ENCODE measurements at places on chromosomes 12 and 14.

DNA sequence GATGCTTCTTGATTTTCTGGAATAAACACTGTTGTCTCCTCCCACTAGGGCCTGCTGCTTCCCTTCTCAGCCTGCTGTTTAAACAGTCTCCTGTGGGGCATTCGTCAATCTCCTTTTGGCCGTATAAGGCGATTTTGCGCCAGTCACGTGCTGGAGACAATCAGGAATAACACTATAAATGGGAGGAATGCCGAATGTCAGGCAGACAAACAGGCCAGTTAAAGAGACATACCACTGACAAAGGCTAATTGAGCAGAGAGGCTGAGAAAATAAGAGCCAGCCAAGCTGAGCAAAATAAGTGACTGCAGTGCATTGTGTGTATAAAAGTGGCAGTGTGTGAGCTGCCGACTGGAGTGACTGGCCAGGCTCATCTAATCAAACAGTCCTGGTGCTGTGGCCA lies 23.3 kb downstream of the DMAC2L start:
- DNase-seq, result peak; percentile 68

GRCh38 chr12:27119797-27120196 lies 37.4 kb upstream of the C12orf71 start:
- peak; percentile 17 for DNase-seq

- no peak for DNase-seq
Observed at GRCh38 chr14:91152499-91152898, 38.6 kb downstream of the DGLUCY start.

GRCh38 chr14:80973931-80974641 lies 18.7 kb downstream of the TSHR start:
- no peak for DNase-seq

- DNase-seq, result no peak
Observed at GRCh38 chr12:60684988-60685655, 1089.3 kb downstream of the SLC16A7 start.

DNA sequence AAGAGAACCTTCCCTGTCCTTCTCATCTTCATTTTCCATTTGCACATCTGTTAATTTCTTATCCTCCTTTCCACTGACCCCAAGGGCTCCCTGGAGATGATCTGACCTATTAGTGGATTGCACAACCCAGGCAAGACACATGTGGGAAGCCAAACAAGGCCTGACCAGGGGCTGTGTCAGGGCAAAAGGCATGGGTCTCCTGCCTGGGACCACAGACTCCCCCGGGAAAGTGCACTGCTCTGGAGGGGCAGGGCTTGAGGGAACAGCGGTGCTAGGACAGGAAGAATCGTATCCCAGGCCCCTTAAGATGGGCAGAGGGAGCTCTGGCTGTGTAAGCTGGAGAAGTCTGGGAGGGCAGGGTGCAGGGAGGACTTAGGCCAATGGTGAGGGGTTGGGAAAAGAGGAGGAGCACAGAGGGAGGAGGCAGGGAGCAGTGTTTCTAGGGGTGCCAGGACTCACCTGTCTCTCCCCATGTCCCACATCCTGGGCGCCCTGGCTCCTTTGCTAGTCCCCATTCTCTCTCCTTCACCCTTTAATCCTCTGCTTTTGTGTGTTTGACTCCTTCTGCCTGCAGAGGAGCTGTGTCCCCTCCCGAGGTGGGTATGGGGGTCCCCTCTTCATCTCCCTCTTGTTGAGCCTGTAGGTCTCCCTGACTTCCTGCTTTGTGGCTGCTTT lies 25.3 kb downstream of the PLEKHG3 start:
- no peak for DNase-seq

DNA sequence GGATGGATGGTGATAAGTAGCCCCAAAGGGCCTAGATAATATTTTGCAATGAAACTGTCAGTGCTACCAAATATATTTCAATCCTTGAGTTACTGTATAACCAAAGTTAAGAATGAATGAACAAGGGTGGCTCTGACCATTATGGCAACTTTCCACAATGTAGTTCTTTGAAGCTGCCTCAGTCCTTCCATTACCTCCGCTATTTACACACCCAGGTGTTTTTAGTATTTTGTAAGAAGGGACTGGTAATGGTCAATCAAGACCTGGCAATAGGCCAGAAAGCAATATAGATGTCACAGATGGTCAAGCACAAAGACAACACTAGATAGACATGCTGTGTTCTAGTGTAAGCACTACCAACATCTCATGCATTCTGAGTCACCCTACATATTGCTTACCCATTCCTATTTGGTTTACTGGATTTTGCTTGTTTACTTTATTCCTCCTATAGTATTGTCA lies 16.3 kb downstream of the DUSP16 start:
- DNase-seq, result no peak

DNA sequence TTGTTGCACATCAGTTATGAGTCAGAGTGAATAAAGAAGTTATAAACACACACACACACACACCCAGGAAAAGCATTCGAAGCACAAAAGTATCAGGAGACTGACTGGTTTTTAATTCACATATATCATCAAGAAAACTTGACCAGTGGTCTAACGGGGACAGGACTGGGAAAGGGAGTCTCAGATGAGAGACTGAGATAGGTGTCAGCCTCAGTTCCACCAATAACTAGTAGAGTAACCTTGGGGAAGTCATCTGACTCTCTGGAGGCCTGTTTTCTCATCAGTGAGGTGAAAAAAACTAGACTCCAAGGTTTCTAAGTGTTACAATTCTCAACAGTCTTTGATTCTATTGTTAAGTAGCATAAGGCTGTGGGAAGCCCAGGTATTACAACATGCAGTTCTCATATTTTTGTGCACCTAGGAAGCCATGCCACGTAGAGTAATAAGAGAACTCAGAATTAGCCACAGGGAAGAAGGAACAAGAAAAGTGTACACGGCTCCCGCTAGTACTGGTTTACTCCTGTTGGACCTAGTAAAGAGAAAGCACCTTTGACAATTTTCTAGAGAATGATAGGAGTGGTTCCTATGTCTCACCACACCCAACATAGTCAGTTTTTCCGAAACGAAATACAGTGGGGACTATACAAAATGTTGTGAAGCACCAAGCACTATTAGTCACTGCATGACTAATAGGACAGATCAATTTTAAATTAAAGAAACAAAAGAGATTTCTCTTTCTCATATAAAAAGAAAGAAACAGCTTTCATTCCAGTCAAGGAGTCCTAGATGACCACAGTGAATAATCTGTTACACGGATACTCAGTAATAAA lies 5.0 kb downstream of the PPTC7 start:
- no peak for DNase-seq

GRCh38 chr14:54722791-54723432 lies 156.0 kb downstream of the SAMD4A start:
- no peak for DNase-seq

DNA sequence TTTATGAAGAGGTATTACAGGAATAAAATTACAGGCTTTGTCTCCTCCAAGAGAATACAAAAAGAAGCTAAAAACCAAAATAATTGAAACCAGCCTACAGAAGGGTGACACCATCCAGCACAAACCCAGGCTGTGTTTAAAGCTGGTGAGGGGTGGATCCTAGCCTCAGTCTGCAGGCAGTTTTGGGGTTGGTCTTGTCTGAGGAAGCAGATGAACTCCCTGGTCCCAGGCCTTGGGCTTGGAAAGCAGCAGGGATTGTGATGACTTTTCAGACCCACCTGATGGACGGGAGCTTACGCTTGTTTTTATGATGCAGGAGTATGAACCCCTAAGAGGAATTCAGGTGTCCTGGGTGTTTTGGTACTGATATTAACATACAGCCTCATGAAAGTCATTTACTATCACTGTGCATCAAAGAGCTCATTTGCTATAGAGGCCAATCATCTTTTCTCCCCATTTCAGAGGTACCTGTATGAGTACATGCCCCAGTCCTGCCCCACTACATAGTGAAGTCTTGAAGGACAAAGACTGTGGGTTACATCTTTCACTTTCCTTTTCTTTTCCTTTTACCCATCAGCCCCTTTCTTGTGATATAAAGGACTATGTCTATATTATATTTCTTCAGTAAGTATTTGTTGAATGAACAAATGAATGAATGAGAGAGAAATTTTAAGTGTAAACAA lies 18.1 kb downstream of the PRICKLE1 start:
- no peak for DNase-seq

- DNase-seq, result no peak
Observed at GRCh38 chr12:27462151-27462694, 15.7 kb downstream of the SMCO2 start.

- no peak for DNase-seq
Observed at GRCh38 chr12:76455582-76456345, 103.8 kb downstream of the OSBPL8 start.

DNA sequence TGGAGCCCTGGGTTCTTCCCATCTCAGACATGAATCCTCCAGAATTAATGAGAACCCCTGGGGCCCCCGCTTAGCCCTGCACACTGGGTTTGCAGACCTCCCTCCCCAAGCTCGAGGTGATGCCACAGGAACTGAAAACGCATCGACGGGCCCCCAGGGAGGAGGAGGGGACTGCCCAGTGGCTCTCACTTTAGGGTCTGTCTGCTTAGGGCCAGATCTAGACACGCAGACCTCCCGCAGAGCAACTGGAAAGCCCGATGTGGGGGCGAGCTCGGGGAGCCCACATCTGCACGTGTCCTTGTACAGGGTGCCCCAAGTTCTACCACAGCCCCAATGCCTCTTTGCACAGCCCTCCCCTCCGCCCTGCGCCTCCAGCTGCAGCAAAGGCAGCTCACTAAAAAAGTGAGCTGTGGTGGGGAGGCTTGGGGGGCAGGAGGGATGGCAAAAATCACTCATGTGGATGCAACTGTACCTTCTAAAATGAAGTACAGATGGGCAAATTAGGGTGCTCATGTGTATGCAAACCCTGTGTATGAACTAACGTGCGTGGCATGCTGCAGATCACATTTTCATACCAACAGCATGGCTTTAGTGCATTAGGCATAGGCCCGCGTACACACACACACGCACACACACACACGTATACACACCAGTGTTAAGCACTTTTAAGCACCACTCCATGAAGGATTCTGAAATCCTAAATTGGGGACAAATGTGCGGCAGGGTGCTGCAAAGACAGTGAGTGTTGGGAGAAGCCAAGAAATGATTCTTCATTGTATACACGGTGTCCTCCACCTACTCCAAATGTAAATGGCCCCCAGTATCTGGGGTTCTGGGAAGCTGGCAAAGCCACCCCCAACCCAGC lies 99.9 kb upstream of the MAP1LC3B2 start:
- no peak for DNase-seq

GRCh38 chr14:63852271-63852816 lies 460 bp upstream of the SYNE2 start:
- no peak for DNase-seq

DNA sequence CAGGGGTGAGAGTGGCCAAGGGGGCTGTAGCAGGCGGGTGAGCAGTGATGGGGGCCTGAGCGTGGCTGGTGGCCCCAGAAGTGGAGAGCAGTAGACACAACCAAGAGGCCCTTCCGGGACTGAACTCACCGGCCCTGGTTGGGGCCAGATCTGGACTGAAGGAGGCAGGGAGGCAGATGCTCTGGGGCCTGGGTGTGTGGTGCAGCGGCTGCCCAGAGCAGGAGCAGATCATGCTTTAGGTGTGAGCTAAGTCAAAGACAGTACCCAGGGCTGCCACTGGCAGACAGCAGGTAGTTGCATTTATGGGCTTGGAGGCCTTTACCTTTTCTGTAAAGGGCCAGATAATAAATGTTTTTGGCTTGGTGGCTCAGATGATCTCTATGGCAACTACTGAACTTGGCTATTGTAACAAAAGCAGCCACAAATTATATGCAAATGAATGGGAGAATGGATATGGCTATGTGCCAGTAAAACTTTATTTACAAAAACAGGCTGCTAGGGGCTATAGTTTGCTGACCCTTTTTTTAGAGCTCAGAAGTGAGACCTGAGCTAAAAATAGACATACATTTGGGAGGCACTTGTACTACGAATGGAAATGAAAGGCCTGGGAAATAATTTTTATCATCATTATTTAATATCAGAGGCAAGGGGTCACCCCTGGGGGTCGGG lies 25.6 kb downstream of the SETD1B start:
- DNase-seq, result no peak

DNA sequence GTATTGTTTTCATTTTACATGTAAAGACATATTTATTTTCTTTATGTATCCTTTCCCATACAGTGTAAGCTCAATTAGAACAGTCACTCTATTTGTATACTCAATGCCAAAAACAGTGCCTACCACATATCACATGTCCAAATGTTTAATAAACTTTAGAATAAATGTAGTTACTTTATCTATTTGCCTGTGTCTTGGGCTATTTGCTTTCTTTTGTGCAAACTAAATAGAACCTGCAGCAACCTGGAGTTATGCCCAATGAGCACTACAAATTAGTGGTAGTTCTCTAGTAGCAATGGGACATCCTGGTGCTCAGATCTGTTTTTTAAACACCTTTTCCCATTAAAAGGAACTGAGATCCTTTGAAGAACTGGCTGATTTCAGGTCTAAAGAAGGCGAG lies 186.7 kb downstream of the PPFIA2 start:
- no peak for DNase-seq

DNA sequence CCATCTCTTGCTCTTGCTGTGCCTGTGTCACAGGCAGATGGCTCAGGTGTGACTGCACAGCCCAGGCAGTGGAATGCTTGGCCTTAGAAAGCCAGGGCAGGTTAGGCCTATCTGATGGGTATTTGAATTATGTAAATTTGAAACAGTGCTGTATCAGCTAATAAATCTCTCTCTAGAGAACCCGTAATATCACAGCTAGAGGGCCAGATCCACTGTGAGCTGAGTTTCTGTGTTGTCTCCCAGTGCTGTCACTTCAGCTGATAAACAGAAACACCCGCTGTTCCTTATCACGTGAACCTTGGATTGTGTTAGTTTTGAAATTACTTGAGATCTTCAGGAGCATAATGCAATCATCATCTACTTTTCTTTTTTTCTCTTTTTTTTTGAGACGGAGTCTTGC lies 21.5 kb upstream of the ALDH2 start:
- no peak for DNase-seq

DNA sequence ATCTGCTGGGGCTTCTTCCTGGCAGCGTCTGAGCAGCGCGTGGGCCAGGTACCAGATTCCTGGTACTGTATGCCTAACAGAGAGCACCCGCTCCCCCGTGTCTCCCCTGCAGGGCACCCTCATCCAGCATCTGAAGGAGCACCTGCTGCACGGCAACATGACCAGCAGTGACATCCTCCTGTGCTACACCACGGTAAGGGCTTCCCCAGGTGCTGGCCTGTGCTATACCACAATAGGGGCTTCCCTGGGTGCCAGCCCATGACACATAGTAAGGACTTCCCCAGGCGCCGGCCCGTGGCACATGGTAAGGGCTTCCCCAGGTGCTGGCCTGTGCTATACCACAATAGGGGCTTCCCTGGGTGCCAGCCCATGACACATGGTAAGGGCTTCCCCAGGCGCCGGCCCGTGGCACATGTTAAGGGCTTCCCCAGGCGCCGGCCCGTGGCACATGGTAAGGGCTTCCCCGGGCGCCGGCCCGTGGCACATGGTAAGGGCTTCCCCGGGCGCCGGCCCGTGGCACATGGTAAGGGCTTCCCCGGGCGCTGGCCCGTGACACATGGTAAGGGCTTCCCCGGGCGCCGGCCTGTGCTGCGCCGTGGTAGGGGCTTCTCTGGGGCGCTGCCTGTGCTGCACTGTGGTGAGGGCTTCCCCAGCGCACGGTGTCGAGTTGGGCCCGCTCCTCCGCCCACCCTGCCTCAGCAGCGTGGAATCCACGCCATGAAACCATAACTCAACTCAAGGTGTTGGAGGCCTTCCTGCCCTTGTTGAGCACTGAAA lies 49.3 kb downstream of the AACS start:
- DNase-seq, result no peak

GRCh38 chr12:102753802-102754201 lies 163.2 kb downstream of the PAH start:
- no peak for DNase-seq

GRCh38 chr12:112900298-112901145 lies 6.2 kb upstream of the OAS1 start:
- no peak for DNase-seq

All from heart left ventricle (tissue), 16 donors.